ENCODE measurements at places on chromosomes 5 and 9. TPM values are rescaled to one million over a fixed set of nuclear protein-coding genes. Genes with fewer than 3 reads are reported as not detected.

GRCh38 chr9:13078164-13078563, 201.3 kb downstream of the MPDZ start:
- DNase-seq = no peak

- DNase-seq = no peak
Observed at GRCh38 chr9:22171691-22172090, 162.6 kb upstream of the CDKN2B start.

- DNase-seq = no peak
Observed at GRCh38 chr5:151601391-151601790, 10.3 kb upstream of the FAT2 start.

DNA sequence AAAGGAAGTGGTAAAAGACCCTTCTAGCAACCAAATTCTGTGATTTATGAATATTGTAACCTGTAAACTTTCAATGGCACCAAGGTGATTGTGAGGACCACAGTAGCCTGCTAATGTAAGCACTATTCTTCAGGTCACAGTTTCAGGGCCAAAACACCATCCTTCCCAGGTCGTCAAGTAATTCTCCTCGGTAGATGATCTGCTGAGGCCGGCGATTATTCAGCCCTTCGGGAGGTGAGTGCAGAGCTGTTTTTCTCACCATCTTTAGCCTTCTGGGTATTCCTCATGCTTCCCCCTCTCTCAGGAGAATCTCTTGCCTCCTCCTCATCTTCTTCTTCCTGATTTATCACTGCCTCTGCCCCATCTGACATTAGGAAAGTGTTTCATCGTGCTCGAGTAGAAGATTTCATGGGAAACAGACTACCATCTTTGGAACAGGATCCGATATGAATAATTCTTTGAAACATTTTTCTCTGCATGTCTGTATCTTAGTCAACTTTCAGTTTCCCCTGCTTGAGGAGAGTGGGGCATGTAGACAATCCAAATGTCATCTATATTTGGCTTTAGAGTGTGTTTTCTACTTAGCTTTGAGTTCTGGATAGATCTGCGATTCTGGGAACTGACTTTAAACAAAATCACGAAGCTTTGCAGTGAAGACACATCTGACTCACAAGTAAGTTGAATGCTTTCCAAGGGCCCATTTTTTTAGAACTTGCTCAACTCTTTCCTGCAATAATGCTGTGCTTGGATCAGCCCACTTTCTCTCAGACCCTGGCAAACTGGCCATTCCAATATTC, 173.9 kb downstream of the AOPEP start:
- no peak for DNase-seq

Gene TRIM7
- 2.2 TPM for total RNA-seq

DNA sequence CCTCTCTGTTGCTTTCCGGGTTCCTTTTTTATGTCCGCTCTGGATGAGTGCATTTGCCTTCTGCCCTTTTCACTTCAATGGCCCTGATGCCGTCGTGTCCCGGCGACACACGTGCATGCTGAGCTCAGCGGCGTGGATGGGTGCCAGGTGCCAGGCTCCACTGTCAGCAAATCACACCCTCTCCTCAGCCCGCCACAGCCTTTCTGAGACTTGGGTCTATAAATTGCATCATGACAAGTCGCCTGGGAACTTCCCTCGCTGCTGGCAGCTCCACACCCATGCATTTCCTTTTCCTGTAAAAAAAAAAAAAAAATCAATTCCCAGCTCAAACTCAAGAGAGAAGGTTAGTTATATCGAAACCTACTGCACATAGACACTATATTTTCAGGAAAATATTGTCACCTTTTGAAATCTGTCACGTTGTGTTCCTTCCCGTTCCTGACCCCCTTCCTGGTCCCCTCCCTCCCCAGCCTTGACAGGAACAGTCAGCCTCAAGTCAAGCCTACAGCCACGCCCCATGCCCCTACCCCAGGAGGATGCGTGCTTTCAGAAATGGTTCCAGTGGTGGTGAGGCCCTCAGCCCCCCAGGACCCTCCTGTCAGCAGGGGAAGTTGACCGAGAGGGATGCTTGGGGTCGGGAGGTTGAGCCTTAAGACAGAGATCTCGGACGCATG, 110.3 kb upstream of the PTCH1 start:
- no peak for DNase-seq

Gene FAM153A
- 10.9 TPM for total RNA-seq

GRCh38 chr5:134371834-134372340, 518 bp downstream of the UBE2B start:
- DNase-seq = peak; percentile 15

Gene SLC24A2
- total RNA-seq = not detected

DNA sequence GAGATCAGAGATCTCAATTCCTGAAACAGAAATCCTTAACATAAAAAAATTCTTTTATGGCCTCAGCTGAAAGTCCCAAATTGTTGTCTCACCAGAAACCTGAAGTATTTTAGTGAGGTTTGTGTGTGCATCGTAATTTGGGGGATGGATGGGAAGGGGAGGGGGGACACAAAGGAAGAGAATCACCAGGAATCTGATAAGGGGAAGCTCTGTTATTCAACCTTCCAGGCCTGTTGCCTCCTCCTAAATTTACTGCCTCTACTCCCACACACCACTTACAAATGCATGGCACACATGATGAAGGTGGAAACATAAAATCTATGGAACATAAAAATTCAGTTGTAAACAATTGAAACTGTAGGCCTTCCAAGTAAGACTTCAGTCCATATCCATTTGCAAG, 97.7 kb downstream of the NPR3 start:
- DNase-seq = no peak

Gene TXNDC8
- not detected for total RNA-seq

- no peak for DNase-seq
Observed at GRCh38 chr9:136851941-136852663, at the start of gene MAMDC4. Gene MAMDC4, plus strand, starts transcription at chr9:136852346. Its CDS starts 71 bp downstream, at chr9:136852417.

Data from T-helper 17 cell (primary cell).